ENCODE measurements at places on chromosomes 5 and 9.

DNA sequence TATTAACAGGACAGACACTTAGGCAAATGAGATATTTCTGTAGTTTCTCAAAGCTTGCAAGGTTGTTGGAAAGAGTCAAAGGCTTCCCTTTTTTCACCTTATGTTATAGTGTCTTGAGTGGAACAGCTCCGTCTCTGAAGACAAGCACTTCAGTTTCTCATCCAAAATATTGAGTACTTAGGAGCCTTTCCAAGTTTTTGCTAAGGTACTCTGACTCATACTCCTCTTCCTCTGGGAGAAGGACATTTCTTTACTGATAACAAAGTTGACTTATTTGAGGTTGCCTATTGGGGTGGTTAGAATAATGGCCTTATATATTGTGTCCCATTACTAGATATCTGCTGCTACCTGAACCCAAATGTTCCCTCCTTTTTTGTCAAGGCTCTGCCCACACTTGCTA is 869.6 kb downstream of the MAT2B start:
- no peak for DNase-seq

DNA sequence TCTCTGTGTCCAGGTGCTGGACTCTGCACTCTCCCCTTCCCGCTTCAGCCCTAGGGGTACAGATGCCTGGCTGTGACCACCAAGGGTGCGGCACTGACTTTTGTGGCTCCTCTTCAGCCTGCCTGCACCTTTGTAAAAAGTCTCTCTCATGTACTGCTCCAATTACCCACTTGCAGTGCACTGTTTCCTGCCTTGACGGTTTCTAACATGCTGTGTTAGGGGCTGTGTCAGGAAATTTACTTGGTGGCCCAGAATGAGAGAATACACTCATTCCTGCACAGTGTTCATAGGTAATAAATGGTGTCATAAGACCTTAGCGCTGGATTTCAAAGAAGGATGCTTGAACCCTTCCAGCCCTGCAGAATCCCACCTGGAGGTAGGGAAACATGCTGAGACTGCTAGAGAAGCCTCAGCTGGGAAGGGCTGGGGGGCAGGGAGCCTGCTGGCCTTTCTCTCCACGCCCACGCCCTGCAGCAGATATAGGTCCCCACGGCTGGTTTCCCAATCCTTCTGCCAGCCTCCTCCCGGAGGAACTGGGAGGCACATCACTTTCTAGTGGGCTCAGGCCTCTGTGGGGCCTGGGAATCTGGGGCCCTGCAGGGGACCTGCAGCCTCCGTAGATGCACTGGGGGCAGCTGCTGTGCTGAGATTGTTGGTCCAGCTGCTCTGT is 17.6 kb upstream of the HRH2 start:
- no peak for DNase-seq

DNA sequence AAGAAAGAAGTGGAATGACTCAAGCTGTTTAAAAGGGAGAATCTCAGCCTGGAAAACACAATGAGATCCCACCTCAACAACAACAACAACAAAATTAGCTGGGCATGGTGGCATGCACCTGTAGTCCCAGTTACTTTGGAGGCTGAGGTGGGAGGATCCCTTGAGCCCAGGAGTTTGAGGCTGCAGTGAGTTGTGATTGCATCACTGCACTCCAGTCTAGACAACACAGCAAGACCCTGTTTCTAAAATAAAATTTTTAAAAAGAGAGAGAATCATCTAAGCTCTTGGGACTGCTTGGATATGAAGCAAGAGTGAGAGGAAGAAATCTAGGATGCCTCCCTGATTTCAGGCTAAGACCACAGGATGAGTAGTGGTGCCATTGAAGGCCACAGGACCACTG is 47.4 kb upstream of the KIF2A start:
- no peak for DNase-seq

GRCh38 chr5:76351176-76351575 is 51.9 kb upstream of the IQGAP2 start:
- no peak for DNase-seq

DNA sequence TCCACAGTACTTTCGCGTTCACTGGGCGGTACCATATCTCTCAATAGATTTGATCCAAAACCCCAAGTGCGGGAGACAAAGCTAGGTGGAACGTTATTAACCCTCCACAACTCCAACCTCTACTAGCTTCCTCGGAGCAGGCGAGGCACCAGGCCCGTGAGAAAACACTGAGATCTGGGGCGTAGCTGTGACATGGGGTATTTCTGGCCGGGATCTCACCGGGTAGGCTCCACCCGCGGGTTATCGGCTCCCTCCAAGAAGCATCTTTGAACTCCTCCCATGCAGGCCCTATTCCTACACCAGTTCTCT is 350 bp upstream of the SLC25A46 start:
- no peak for DNase-seq

- DNase-seq = no peak
These were observed 29.1 kb upstream of the BNC2 start for GRCh38 chr9:16899606-16900005.

DNA sequence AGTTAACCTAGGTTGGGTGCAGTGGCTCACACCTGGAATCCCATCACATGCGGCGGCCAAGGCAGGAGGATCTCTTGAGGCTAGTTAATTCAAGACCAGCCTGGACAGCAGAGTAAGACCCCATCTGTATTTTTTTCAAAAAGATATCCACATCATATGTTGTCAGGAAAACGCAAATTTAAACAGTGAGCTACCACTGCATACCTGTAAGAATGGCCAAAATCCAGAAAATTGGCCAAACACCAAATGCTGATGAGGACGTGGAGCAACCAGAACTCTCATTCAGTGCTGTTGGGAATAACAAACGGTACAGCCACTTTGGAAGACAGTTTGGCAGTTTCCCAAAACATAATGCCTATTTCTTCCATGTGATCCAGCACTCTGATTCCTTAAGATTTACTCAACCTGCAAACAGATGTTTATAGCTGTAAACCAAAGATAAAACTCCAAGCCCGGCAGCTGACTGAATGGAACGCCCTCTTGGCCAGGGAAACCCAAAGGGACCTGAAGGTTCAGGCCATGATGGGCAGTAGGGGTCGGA is 12.4 kb downstream of the CEL start:
- DNase-seq = no peak

DNA sequence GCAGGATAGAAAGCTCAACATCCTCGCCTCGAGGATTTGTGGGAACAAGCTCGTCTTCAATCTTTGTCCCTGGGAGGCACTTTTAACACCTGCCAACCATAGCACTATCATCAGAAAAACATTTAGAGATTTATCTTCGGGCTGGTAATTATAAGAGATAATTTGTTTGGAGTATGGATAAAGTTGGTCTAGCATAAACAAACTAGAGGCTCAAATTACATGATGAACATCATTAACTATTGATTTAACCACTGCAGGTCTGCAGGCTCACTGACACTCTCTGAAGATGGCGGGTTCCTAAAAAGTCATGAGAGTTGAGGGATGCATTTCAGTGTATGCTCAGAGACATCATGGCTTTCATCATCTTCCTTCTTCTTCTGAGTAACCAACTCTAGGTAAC is 25.8 kb upstream of the PCA3 start:
- no peak for DNase-seq

DNA sequence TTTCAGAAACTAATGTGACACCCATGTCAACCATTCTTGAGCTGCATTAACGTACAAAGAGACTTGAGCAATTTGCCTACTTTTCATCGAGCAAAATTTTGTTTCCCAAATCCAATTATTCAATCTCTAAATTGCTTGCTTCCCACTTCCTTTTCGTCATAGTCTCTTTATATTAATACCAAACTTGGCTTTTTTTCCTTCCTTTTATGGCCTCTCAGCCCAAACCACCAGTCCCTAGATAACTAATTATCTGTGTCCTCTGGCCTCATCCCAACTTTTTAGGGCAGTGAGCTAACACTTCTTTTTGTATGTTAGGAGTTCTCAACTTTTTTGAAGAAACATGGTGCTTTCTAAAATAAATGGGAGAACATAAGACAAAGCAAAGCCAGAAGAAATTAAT is 155.5 kb upstream of the S1PR3 start:
- no peak for DNase-seq

GRCh38 chr5:76389513-76390154 is 13.5 kb upstream of the IQGAP2 start:
- DNase-seq = no peak

DNA sequence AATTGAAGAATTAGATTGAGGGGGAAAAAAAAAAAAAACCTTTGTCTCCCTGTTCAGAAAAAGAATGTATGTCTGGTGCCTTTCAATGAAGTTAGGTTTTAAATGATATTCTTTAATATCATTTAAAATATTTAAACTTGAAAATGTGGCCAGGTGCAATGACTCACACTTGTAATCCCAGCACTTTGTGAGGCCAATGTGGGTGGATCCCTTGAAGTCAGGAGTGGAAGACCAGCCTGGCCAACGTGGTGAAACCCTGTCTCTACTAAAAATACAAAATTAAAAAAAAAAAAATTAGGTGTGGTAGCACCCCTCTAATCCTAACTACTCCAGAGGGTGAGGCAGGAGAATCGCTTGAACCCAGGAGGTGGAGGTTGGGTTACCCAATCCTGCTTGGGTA is 111.1 kb upstream of the RASA1 start:
- DNase-seq = no peak

DNA sequence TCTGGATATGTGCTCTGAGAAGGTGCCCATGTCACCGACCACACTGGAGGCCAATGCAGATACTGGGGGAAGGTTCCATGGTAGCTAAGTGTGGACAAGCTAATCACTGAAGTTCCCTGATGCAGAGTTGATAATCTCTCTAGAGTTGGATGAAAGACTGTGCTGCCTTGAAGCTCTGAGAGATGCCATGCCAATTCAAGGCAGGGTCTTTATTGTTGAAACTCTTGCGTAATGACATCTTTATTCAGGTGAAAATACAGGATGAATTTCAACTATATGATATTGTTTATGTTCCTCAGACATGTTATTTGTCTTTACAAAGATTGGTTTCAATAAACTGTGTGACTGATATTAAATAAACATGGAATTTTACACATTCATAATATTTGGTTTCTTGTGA is 167.6 kb upstream of the TMEM161B start:
- no peak for DNase-seq

- no peak for DNase-seq
These were observed 42.3 kb downstream of the MARCHF3 start for GRCh38 chr5:126988021-126988569.

GRCh38 chr9:84897362-84898094 is 228.0 kb downstream of the NTRK2 start:
- no peak for DNase-seq

- no peak for DNase-seq
These were observed 291.2 kb upstream of the DMRT1 start for GRCh38 chr9:550333-550732.

DNA sequence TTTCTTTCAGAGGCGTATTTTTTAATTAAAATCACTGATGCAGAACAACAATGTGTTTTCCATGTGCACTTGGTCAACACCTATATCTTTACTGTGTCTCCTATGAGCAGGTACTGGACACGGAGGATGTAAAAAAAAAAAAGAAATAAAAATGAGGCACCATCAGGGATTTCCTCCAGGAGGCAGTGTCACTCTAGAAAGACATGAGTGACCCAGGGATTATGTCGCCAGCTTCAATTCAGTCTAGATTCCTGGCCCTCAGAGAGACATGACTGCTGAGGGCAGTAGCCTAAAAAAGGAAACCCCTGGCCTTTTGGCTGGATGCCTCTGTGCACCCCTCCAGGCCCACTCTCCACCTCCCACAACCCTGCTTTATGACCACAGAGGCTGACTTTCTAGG is 18.3 kb upstream of the IL33 start:
- no peak for DNase-seq

DNA sequence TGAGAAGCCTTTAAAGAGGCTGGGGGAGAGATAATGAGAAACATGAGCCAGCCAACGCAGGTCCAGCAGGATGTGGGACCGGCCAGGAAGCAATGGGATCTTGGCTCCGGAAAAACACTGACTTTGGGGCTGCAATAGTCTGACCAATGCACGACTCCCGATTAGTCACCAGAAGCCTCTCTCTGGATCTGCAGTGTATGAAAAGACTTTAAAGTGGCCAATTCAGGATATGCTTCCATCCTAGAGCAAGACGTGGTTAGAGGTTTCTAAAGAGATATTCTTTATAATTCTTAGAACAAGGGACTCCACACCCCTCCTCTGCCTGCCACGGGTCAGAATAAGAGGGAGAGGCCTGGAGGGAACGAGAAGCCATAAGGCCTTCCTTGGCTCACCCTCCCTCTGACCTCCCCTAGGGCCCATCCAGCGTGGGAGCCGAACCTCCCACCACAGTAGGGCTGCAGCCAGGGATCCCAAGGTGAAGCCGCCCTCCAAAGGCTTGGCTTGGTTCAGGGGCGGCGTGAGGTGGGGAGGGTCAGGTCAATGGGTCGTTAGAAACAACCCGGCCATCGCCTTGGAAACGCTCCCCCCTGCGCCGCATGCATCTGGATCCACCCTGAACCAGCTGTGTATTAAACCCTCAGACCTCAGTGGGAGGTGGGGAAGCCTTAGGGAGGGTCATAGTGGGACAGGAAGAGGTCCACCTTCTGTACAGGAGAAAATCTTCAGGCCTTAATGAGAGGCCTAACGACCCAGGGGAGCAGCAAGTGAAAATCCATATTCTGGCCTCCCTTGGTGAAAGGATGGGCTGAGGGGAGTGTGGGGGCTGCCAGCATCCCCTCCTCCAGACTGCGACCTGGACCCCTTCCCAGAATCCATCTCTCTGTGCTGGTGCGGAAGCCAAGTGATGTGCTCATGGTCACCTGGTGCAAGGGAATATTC is 11.1 kb downstream of the FGF1 start:
- no peak for DNase-seq

GRCh38 chr9:134637241-134637640 is 4.4 kb upstream of the COL5A1 start:
- DNase-seq = no peak

- DNase-seq = no peak
These were observed 485.8 kb downstream of the NTRK2 start for GRCh38 chr9:85155352-85155751.

- DNase-seq = no peak
These were observed 68.9 kb downstream of the SLC1A3 start for GRCh38 chr5:36675282-36675681.

GRCh38 chr5:142859037-142859436 is 88.9 kb downstream of the ARHGAP26 start:
- DNase-seq = no peak
